Fibroblast of skin of right quadriceps (primary cell): ENCODE measurements at places on chromosomes 12 and 14.

GRCh38 chr12:79547044-79547734 is 143.6 kb downstream of the PAWR start:
- DNase-seq, result peak; percentile 92

- no peak for DNase-seq
These were observed 82.2 kb downstream of the MIA2 start for GRCh38 chr14:39315859-39316444.

GRCh38 chr12:97637770-97638169 is 175.2 kb downstream of the RMST start:
- DNase-seq, result no peak

DNA sequence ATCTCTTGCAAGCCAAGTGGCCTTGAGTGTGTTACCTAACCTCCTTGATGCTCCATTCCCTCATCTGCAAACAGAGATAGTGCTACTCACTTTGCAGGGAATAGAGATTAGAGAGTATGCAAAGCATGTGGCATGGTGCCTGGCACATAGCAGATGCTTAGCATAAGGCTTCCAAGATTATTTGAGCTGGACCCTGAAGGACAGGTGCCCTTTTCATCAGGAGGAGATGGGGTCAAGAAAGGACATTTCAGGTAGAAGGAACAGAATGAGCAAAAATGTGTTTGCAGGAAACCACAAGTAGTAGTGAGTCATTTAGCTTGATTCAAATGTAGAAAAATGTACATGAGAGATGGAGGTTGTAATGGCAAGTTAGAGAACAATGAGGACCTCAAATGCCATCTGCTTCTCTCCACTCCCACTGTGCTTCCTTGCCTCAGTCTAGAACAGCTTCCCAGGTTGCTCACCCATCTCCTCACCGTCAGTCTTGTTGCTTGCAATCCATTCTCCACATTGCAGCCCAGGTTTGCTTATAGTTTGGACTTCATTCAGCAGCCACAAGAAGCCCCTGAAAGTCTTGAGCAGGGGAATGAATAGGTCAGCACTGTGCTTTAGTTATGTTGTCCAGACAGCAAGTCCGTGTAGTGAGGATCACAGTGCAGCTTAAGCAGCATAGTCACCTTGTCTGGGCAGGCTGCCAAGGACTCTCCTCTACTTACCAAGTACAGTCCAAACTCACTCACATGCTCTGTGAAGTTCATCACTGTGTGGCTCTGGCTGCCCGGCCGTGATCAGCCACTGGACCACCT is 536.3 kb upstream of the CCDC196 start:
- DNase-seq, result peak; percentile 28

GRCh38 chr14:65414961-65415589 is 2.5 kb downstream of the FUT8 start:
- DNase-seq, result peak; percentile 52

- DNase-seq, result no peak
These were observed 2.8 kb downstream of the ADAM21 start for GRCh38 chr14:70454731-70455130.

DNA sequence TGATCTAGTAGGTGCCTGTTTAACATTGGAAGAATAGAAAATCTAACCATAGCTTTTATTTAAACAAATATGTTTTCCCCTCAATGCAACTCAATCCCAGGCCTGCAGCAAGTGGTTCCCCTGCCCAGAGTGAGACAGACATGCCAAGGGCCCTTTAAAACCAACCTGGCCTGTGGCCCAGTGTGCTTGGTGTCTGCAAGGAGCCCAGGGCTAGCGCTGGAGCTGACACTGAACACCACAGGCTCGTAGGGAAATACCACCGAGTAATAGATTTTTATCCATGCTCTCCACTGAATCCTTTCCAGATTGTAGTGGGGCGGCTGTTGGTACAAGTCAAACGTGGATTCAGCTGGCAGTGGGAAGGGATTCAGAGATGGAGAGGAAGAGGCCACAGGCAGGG is 95.6 kb upstream of the NRXN3 start:
- no peak for DNase-seq

DNA sequence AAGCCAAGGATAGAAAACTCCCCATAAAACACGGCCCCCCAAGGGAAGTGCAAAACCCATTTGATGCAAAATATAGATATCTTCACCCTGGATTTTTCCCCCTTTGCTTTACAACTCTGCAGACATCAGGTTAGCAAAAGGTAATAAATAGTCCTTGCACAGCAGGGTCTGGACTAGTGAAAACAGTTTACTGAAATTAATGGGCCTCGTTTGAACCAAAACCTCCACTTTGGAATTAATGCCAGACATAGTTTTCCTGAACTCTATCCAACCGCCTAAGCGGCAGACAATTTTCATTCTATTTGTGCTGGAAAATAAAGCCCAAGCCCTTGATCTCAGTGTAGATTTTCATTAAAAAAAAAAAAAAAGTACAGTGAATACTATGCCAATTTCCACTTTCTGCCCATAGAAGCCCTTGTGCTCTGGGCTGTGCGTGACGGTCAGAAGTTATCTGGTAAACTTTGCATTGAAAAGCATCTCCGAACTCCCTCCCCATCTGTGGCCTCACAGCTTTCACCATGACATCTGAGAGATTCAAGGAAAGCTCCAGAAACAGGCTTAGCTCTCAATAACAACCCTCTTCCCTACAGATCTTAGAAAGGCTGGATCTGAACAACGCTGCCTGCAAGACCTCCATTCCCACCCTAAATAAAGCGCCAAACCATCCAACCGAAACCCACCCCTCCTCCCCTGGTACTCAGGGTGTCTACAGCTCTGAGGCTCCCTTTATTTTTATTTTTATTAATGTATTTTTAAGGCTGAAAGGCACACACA is 11.0 kb upstream of the IRF2BPL start:
- DNase-seq, result peak; percentile 76

DNA sequence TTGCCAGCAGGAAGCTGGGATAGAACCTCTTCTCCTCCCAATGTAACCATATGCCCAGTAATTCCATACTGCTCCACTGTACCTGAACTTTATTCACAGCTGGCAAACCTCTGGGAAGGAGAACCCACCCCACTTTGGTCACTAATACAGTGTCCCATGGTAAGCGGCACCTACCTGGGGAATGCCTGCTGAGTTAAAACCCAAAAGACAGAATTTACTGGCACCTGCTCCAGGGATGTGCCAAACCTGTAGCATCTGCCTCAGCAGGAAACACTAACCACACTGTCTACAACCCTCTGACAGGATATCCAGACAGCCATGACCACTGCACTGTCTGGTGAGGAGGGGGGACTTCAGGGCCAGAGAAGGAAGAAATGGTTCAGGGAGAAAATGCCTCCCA is 26.6 kb downstream of the DDX24 start:
- no peak for DNase-seq

- DNase-seq, result no peak
These were observed 146.7 kb downstream of the TMEM117 start for GRCh38 chr12:43982544-43982943.

DNA sequence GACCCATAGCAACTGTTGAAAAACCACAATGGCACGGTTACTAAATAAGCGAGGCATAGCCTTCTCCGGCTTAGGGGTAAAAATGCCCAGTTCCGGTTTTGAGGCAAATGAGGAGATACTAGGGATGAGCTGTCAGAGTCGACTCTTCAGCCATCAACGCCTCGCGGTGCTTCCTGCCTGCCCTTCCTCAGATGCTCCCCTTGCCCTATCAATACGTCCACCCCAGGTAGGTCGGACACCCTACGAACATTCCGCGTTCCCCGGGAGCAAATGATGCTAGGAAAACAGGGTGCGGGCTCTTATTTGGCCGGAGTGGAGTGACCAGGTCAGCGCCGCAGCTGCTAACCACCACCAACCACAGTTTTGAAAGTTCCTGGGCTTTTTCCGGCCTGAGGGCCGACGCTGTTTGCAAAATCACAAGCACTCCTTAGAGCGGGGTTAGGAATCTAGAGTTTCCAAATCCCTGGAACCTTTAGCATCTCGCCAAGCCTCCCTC is 1.2 kb downstream of the SRSF9 start:
- DNase-seq, result peak; percentile 17

- peak; percentile 27 for DNase-seq
These were observed 107.3 kb downstream of the SLC41A2 start for GRCh38 chr12:104850781-104851180.

- peak; percentile 64 for DNase-seq
These were observed 1.4 kb upstream of the CCDC85C start for GRCh38 chr14:99605299-99605961.
